Amniotic epithelial cell (primary cell): ENCODE measurements at places on chromosomes 6 and 20.

DNA sequence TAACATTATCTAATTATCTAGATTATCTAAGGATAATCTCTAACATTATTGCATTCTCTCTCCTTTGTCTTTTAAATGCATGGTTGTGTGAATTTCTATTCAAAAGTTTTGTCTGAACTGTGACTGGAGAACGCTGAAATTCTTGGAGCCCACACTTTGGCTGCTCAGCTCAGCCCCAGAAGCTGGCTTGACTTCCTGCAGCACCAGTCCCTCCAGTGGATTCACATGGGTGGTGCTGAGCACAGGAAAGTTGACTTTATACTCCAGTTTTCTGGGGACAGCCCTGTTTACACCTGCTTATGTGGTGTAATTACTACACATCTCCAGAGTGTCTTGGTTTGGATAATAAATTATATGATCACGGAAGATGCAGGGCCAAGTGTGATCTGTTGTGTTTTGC is 255.1 kb upstream of the NOX3 start:
- no peak for DNase-seq

DNA sequence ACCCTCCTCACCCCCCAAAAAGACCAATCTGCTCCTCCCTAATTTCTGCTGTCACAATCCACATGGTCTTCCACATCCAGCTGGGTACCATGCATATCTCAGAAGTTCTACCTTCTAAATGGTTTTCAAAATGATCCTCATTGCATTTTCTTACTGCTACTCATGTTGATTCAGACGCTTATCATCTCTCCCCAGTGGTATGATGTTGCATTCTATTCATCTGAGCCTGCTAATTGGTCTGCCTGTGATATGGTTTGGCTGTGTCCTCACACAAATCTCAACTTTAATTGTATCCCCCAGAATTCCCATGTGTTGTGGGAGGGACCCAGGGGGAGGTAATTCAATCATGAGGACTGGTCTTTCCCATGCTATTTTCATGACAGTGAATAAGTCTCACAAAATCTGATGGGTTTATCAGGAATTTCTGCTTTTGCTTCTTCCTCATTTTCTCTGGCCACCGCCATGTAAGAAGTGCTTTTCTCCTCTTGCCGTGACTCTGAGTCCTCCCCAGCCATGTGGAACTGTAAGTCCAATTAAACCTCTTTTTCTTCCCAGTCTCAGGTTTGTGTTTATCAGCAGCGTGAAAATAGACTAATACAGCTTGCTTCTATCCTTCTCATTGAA is 41.4 kb upstream of the CLIC5 start:
- peak; percentile 33 for DNase-seq

DNA sequence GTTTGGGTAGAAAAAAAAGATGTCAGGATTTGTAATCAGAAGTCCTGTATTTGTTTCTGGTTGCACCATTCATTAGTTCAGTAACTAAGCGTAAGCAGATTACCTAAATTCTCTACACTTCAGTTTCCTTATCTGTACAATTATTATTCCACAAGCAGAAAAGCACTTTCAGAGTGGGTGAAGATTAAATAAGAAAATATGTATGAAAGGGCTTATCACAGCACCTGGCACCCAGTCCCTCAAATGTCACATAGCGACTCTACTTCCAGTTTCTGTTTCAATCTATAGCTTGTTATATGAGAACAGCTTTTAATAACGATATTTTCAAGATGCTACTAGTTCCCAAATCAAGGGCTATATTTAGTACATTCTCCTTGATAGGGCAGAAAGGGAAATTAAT is 31.4 kb downstream of the RGS17 start:
- no peak for DNase-seq

DNA sequence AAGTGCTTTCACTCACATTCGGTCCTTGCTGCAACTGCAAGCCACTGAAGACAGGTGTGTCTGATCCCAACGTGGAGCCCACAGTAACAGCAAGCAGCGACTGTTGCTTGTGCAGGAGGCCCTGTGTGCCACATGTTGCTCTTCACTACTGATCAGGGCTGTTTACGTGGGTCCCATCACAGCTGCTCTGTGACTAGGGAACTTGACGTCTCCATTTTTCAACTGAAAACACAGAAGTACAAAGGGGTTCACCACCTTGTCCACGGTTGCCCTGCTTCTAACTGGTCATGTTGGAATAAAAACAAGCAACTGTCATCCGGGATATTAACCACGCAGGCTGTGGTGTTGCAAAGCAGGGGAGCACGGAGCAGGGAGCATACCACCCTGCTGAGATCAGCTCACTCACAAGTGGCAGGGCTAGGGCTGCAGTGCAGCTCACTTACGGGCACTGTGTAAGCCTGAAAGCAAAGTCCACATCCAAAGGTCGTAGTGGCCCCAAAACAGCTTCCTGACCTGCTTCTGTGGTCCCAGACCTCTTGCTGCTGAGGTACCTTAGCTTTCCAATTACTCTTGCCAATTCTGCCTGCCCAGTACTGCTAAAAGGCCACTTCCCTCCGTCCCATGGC is 105.8 kb upstream of the DUSP22 start:
- DNase-seq, result peak; percentile 39

DNA sequence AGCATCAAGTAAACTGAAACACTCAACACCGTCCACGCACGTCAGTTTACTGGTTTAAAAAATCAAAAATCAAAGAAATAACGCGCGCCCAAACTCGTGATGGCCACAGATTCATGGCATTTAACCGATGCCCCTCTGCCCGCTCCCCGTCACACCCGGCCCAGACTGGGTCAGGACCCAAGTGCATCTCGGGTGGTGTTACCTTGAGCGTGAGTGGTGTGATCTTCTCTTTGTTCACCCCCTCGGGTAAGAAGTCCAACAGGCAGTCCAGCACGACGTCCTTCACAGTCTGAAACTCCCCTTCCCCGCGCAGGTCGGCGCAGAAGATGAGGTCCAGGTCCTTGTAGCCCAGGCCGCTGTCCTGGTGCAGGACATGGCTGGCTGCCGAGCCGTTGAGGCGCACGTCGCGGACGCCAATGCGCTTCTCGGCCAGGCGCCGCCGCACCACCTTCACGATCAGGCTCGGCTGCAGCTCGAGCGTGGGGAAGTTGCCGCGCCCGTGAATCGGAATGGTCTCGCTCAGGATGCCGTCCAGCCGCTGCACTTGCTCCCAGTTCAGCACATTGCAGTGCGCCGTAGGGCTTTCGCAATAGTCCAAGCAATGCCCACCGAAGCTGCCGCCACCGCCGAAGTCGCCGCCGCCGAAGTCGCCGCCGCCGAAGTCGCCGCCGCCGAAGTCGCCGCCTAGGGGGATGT is 945 bp downstream of the TENT5A start:
- peak; percentile 48 for DNase-seq

GRCh38 chr6:169828176-169828575 is 76.8 kb downstream of the ERMARD start:
- no peak for DNase-seq

DNA sequence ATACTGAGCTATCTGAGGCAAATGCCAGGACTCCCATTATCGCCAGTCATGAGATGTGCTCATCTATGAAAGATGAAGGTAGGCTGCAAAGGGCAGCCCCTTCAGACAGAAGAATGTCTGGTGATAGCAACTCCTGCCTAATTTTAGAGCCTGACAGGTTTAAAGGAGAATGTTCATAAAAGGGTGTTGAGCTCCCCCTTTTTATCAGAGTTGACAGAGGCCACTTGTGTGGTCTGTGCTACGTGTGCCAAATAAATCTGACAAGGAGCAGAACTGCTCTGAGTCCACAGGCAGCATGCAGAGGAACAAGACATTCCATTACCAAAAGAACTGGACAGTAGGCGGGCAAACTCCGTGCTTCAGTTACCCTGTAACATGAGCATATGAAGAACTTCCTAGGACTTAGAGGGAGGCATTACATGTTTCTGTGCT is 101.8 kb downstream of the PREP start:
- DNase-seq, result peak; percentile 23

DNA sequence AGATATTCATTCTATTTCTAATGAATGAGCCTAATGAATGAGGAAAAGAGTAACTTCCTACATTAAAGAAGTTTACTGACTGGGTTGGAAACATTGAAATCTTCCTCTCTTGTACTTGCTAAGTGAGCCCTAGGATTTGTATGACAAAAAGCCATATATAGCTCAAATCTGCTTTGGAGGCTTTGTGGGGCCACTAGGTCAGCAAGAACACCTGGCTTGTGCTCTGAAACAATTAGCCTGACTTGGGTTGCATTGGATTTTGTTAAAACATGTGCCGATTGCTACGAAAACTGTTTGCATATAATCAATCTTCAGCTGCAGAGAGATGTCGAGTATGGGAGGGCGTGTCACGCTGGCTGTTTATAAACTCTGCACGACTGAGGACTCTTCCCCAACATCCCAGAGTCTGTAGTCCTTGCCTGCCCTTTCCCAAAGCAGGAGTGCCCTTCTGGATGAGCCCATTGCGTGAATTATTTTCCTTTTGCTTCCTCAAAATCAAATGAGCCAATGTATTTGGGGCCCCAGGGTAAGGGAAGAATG is 684.8 kb downstream of the DHX35 start:
- no peak for DNase-seq

DNA sequence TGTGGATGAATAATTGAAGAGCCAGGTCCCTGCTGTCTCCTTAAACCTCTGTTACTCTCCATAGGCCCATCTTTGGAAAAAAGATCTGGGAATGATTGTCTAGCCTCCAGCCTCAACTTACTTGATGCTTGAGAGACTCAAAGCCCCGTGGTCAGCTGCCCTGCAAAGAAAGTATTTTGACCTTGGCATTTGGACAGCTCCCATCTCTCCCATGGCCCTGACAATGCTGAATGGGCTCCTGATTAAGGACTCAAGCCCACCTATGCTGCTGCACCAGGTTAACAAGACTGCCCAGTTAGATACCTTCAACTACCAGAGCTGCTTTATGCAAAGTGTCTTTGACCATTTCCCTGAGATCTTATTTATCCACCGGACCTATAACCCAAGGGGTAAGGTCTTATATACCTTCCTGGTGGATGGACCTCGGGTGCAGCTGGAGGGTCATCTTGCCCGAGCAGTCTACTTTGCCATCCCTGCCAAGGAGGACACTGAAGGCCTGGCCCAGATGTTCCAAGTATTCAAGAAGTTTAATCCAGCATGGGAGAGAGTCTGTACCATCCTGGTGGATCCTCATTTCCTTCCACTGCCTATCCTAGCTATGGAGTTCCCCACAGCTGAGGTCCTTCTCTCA is 1.6 kb downstream of the ZSWIM1 start:
- no peak for DNase-seq

DNA sequence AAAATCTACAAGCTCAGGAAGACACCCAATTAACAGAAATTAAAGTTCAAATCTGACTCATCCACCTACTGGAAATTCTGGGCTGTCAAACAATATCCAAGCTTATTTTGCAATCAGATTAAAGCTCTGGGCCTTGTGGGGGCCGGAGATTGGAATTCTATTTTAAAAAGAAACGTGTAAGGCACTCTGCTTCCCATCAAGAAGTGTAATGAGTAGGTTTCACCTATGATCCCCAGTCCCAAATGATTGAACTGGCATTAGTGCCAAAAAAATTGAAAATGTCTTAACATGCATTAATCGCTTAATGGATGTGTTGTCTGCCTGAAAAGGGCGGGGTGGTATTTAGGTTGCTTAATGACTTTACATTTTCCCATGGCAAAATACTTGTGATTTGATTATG is 542.4 kb upstream of the BTBD3 start:
- peak; percentile 49 for DNase-seq

DNA sequence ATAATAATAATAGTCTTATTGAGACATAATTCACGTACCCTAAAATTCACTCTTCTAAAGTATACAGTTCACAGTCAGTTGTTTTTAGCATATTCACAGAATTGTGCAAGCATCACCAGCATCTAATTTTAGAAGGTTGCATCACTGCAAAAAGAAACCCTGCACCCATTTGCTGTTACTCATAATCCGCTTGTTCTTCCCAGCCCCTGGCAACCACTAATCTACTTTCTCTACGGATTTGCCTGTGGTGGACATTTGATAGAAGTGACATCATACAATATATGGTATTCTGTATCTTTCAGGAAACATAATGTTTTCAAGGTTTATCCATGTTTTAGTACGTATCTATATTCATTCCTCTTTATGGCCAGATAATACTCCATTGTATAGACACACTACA is 41.5 kb upstream of the FAM184A start:
- peak; percentile 96 for DNase-seq

- DNase-seq, result no peak
Observed at GRCh38 chr6:30167101-30167500, 3.8 kb downstream of the TRIM15 start.

DNA sequence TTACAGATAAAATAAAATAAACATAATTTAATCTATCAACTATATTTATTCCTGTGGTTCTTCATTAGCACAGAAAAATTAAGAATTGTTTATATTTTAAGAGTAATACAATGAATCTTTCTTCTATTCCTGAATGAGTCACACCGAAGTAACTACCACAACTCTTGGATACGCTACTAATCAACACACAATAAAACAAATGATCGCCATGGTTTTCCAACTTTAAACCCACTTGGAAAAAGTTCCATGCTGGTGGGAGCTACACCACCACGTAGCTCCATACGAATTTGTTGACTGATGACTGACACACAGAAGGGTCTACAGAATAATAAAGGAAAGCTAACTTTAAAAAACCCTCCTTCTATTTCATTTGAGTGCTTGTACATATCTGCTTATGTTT is 135.8 kb upstream of the NEDD9 start:
- DNase-seq, result no peak

- DNase-seq, result peak; percentile 65
Observed at GRCh38 chr20:32456869-32457478, 98.8 kb downstream of the ASXL1 start.

DNA sequence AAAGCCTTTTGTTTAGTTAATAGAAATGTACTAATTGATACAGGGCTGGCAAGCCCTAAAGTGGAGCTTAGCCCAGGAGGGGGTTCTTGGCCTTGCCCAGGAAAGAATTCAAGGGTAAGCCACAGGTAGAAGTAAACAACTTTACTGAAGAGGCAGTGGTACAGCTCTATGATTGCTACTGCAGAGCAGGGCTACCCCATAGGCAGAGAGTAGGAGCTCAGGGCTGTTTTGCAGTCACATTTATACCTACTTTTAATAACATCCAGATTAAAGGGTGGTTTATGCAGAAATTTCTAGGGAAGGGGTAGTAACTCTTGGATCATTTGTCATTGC is 680.4 kb upstream of the GJE1 start:
- DNase-seq, result no peak

DNA sequence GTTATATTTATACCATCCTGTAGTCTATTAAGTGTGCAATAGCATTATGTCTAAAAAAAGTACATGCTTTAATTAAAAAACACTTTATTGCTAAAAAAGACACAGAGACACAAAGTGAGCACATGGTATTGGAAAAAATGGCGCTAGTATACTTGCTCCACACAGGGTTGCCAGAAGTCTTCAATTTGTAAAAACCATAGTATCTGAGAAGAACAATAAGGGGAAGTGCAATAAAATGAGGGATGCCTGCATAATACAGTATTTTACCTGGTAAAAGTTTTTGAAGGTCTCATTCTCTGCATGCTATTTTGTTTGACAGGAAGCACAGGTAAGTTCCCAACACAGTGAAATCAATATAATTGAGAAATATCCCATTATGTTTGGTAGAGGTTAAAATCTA is 1.6 kb downstream of the NOX3 start:
- no peak for DNase-seq

GRCh38 chr6:149234051-149234962 is 83.2 kb upstream of the TAB2 start:
- DNase-seq, result peak; percentile 58

GRCh38 chr6:75145976-75146375 is 59.9 kb downstream of the COL12A1 start:
- no peak for DNase-seq
